ENCODE measurements at places on chromosomes 16 and 17.

DNA sequence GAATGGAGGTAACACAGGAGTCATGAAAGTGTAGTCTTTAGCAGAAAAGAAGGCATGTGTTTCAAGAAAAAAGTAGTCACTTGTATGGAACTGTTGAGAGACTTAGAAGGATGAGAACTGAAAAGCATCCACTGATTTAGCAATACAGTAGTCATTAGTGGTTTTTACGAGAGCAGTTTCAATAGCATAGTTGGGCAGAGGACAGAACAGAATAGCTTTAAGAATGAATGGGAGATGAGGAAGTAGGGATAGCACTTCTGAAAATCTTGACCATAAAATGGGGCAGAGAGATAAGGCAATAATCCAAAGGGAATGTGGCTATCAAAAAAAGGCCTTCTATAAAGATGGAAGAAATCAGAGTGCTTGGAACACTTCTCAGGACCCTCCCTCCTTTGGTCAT is 64.8 kb upstream of the C17orf78 start:
- no peak for DNase-seq

DNA sequence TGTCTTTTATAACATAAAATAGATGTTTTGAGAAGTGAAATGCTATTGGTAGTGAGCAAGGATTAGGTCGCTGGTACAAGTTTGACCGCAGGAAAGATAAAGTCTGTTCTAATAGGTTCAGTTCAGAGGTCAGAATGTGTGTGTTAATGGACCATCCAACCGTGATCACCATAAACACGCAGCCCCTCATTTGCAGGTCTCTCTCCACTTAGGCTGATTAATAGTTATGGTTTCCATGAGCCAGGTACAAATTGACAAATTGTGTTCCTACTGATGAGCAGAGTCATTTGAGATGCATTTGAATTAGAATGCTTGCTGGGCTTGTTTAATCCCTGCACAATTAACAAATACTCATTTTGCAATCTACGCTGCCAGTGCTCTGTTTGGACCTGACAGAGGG is 318.1 kb upstream of the GOT2 start:
- no peak for DNase-seq

GRCh38 chr16:67448580-67448979 is 17.7 kb downstream of the HSD11B2 start:
- DNase-seq: no peak

DNA sequence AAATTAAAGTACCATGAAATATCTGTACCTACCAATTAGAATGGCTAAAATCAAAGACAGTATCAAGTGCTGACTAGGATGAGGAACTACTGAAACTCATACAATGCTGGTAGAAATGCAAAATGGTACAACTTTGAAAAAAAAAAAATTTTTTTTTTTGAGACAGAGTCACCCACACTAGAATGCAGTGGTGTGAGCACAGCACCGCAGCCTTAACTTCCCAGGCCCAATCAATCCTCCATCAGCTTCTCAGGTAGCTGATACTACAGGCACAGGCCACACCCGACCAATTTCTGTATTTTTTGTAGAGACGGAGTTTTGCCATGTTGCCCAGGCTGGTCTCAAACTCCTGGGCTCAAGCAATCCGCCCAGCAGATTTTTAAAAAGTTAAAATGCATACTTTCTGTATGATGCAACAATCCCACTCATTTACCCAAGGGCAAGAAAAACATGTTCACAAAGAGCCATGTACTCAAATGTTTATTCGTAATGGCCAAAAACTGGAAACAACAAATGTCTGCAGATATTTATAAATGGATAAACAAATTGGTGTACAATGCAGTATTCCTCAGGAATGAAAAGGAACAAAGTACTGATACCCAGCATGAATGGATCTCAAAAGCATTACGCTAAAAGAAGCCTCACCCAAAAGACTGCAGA is 8.7 kb downstream of the SMURF2 start:
- DNase-seq: no peak

DNA sequence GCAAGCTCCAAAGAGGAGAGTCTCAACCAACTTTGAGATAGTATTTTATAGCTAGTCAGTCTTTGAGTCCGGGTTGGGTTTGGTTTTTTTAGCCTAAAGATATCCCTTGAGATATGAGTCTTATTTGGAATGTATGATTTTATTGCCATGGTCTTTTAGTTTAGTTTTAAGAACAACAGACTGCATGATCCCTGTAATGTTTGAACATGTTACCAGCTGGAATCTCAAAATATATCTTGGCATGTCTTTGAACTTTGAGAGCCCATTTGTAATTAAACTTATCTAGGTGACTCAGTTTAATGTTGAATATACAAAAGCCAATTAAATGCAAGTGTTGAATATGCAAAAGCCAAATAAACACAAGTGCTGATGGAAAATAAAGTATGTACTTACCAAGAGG is 100.6 kb downstream of the TANGO6 start:
- no peak for DNase-seq

- DNase-seq: no peak
These were observed 3.3 kb downstream of the FBXL16 start for GRCh38 chr16:702341-702740.

- DNase-seq: no peak
These were observed 6.6 kb downstream of the ST3GAL2 start for GRCh38 chr16:70432356-70432722.

DNA sequence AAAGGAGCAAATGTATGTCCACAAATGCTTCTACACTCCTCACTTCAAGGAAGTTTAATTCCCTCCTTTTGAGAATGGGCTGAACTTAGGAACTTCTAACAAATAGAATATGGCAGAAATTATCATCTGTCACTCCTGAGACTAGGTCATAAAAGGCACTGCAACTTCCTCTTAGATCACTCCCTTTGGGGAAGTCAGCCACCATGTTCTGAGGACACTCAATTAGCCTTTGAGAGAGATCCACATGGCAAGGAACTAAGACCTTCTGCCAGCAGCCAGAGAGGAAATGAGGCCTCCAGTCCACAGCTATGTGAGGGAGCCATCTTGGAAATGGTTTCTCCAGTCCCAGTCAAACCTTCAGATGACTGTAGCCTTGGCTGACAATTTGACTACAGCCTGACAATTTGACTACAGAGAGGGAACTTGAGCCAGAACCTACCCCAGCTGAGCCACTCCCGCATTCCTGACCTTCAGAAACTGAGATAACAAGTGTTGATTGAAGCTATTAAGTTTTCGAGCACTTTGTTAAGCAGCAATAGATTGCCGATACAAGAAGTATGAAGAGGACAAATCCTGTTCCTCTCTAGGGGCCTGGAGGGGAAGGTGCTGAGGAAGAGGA is 113.4 kb upstream of the SEC14L1 start:
- no peak for DNase-seq

DNA sequence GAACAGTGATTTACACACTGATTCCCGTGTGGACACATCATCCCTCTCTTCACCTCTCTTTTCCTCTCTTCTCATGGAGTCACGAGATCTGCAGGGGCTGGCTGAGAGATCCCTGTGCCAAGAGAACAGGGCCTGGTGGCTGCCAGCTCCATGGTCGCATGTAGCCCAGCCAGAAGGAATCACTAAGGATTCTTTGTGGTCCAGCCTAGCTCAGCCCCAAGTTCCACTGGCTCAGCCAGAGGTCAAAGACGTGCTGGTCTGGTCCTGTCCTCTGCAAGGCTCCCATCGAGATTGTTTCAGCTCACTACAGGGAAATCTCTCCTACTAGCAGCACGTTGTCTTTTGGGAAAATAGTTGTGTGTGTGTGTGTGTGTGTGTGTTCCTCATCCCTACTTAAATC is 66.4 kb downstream of the NDEL1 start:
- no peak for DNase-seq

DNA sequence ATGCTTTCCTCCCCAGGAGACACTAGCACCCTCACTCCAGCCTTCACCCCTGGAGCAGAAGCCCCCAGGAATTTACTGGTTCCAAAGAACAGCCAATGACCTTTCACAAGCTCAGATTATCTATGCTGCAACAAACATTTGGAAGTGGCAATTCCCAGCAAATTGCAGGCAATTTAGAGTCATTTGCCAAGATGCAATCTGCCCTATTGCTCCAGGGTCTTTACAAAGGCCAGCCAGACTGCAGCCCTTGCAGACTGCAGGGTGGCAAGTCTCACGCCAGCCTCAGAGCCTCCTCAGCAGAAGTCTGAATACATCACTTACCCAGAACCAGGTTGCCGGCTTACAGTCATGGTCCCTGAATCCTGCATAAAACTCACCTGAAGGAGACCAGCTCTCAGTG is 21.8 kb downstream of the AXIN1 start:
- no peak for DNase-seq
